Hair follicular keratinocyte (primary cell): ENCODE measurements at places on chromosomes 7 and 10. TPM values are rescaled to one million over a fixed set of nuclear protein-coding genes. Genes with fewer than 3 reads are reported as not detected.

The SPDYE9 gene
- not detected in 2 replicates for total RNA-seq

The TAS2R5 gene
- 0.62 TPM in 1 of 2 replicates, not detected in the other for total RNA-seq

The VSIR gene
- total RNA-seq: 10.1 and 20.5 TPM in 2 replicates

The HOXA2 gene
- total RNA-seq: 0.61 and 1.8 TPM in 2 replicates

The ANKRD1 gene
- total RNA-seq: not detected in 2 replicates

The R3HCC1L gene
- total RNA-seq: 7.3 and 8.1 TPM in 2 replicates

The TOMM7 gene
- 145 and 181 TPM in 2 replicates for total RNA-seq

The NKX2-3 gene
- total RNA-seq: not detected in 2 replicates

The MALSU1 gene
- 54.6 and 91.9 TPM in 2 replicates for total RNA-seq

The TMEM196 gene
- not detected in 2 replicates for total RNA-seq

The FGFR2 gene
- 14.7 and 24.7 TPM in 2 replicates for total RNA-seq

The CYP26C1 gene
- not detected in 2 replicates for total RNA-seq
